ENCODE measurements at places on chromosomes 12 and 14. TPM values are rescaled to one million over a fixed set of nuclear protein-coding genes. Genes with fewer than 3 reads are reported as not detected.

The CLEC4D gene
- total RNA-seq: 0.99 TPM

The APPL2 gene
- 71.7 TPM for total RNA-seq

The ADCY4 gene
- 9.6 TPM for total RNA-seq

The PPFIBP1 gene
- 99.6 TPM for total RNA-seq

The EIF2S3B gene
- total RNA-seq: 0.99 TPM

The TMEM132D gene
- total RNA-seq: 0.20 TPM

The LRRC9 gene
- 0.30 TPM for total RNA-seq

The LLPH gene
- 4.0 TPM for total RNA-seq

Measured in skin of body (tissue), 3 donors.